Karpas-422 (cell line): ENCODE measurements at places on chromosomes 2 and 18. TPM values are rescaled to one million over a fixed set of nuclear protein-coding genes. Genes with fewer than 3 reads are reported as not detected.

Gene CFAP221
- total RNA-seq = 0.72 TPM in 1 of 2 replicates, not detected in the other

Gene IL36G
- not detected in 2 replicates for total RNA-seq

Gene AFF3
- 84.6 and 99.7 TPM in 2 replicates for total RNA-seq

Gene ERMN
- 5.8 and 8.2 TPM in 2 replicates for total RNA-seq

Gene KCNK3
- not detected in 2 replicates for total RNA-seq

Gene SMIM21
- not detected in 2 replicates for total RNA-seq

Gene VWA3B
- total RNA-seq = not detected in 2 replicates

Gene VPS54
- total RNA-seq = 23.7 and 33.8 TPM in 2 replicates

Gene LAPTM4A
- 11.7 and 37.2 TPM in 2 replicates for total RNA-seq

Gene RSAD2
- 2.7 and 12.4 TPM in 2 replicates for total RNA-seq

Gene DCC
- total RNA-seq = not detected in 2 replicates

DNA sequence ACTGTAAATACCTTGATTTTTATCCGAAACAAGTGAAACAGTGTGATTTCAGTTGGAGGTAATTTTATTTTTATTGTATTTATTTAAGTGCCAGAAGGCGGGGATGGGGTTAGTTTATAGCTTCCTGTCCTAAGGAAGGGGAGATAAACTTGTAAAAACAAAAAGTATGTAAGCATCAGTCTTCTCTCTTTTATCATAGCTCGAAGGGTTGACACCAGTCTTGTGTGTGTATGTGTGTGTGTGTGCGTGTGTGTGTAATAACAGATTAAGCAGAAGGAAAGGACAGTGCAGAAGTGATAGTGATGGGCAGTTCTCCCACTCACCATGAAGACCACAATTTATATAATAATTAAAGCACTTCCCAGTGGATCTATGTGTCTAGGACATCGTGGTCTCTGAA, 793.3 kb downstream of the PLCL1 start:
- DNase-seq = no peak

- no peak for DNase-seq
Observed at GRCh38 chr2:168978461-168978861, 52.7 kb downstream of the ABCB11 start.

DNA sequence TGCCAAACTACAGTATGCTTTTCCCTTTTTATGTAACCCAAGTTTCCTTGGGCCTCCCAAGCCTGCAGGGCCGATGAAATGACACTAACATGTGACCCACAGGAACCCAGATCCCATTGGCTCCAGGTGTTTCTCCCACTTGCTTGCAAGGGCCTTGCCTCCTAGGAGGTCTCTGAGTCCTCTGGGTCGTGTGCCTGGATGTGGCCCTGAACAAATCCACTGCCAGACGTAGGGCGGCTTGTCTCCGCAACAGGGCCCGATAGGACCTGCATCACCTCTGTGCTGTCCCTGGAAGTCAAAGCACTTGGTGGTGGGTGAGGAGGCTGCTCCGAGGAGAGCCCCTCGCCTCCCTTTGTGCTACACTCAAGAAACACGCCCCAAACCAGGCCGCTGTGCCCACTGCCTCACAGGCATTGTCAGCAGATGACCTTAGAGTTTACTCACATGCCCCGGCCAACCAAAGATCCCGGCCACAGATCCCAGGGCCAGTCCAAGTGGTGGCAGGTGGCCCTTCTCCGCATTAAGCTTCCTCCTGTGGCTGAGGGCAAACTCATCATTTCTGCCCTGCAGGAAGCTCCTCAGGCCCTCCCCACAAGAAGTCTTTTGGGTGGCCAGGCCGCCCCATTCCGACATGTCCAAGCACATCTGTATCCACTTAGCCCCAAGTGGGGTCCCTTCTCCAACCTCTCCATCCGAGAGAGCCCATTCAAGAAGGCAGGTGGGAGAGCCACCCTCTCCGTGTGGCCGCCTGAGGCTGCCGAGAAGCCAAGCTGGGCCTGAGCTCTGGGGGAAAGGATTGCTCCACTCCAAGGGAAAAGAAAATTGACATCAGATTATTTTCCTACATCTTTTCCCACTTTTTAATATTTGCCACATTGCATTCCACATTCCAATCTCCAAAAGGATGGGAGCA, 76.7 kb downstream of the GFPT1 start:
- DNase-seq = no peak

- no peak for DNase-seq
Observed at GRCh38 chr2:136443661-136444060, 321.7 kb upstream of the THSD7B start.

DNA sequence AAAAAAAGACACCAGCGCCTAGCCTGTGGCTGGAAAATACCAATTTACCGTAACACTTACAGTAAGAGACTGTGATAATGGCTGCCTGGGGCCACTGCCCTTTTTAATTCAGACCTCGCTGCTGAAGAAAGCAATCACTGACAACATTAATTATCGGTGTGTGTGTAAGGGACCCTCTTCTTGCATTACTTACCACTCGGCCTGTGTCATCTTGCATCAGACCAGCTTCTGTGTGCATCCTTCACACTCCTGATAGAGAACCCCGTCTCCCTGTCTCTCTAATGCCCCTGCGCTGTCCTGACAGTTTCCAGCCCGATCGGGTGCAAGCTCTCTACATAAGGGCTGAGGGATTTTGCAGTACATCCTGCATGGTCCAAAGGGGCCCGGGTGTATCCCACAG, 124.4 kb downstream of the ZNF516 start:
- DNase-seq = no peak

DNA sequence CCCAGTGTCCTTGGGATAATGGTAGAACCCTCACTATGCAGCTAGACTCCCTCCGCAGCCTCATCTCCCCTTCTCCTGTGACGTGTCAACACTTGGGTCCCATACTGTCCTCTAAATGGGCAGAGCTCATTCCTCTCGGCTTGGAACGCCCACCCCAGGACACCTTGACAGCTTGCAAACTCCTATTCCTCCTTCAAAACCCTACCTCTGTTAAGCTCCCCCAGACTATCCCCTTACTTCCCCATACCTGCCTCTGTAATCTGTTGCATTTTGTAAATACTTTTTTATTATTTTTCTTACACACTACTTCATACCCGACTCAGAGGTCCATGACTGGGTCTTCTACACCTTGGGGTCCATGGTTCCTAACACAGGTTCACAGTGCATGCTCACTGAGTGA, 28.0 kb downstream of the STEAP3 start:
- no peak for DNase-seq

GRCh38 chr2:127562936-127563335, 27.5 kb downstream of the MYO7B start:
- DNase-seq = no peak

DNA sequence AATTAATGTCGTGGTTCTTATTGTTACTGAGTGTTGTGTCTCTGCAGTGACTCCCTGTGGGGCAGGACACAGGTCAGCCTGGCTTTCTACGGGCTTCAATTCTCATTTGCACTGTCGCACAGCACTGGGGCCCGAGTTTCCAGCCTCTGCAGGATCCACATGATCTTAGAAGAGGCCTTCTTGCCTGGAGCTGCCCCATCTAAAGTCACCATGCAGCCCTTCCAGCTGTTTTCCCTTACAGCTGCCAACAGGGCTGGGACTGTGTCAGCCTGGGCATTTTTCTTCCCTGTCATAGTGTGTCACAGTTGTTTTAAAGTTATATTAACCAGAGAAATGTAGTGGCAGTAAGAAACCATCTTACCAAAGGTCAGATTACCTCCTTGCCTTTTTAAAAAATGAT, 27.0 kb downstream of the FHL2 start:
- DNase-seq = no peak

GRCh38 chr2:52345082-52345481, 1313.2 kb upstream of the NRXN1 start:
- DNase-seq = no peak

GRCh38 chr2:46568212-46569009, 89.0 kb downstream of the TMEM247 start:
- no peak for DNase-seq

GRCh38 chr2:64819774-64820688, 166.3 kb upstream of the SERTAD2 start:
- peak; percentile 91 for DNase-seq

DNA sequence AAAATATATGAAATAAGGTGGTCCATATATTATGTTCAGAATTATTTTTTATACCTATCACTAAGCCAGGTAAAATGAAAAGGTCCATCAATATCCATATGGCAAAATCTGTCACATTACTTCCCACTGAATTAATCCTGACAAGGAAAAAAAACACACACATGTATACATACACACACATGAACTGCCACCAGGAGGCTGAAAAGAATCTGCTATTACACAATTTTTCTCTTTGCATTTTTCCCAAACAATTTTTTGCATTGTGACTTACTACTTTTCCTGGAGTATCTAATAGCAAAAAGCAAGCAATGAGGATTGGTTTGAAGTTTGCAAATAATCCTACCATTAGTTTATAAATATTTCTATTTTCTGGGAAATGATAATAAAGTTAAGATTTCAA, 128.2 kb upstream of the CD226 start:
- no peak for DNase-seq

DNA sequence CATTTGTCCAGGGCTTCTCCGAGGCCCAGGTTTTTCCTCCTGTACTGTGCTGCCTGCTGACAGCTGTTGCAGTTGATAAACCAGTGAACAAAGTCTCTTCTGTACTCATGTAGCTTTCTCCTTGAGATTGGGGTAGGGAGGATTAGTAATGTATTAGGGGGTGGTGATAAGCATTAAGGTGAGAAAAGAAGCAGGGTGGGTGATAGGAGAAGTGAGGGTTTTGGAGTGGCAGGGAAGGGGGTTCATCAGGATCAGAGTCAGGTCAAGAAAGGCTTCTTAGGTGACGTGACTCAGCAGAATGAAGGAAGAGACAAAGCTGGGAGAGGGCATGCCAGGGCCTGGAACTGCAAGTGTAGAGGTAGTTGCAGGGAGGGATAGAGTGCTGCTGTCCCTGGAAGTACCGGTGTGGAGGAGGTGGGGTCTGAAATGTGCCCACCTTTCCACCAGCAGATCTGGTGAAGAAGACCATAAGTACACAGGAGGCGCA, 48.7 kb downstream of the PKP4 start:
- no peak for DNase-seq

GRCh38 chr18:1412655-1413322, 508.1 kb downstream of the ADCYAP1 start:
- DNase-seq = no peak

DNA sequence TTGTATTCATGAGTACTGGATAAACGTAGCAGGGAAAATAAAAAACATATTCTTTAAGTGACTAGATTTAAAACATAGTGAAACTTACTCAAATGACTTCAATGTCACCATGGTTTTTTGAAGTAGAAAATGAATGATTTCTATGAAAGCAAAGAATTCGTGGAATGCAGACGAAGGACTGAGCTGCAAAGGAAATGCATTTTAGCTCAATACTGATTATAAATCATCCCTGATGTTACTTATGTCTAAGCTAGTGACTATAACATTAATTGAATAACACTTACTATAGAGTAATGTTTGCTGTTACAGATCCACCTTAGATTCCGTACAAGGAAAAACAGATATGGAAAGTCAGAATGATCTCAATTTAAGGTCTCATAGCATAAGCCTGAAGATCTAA, 1257.7 kb upstream of the CDH2 start:
- DNase-seq = no peak

GRCh38 chr2:119304847-119305246, 61.8 kb downstream of the C2orf76 start:
- DNase-seq = no peak

DNA sequence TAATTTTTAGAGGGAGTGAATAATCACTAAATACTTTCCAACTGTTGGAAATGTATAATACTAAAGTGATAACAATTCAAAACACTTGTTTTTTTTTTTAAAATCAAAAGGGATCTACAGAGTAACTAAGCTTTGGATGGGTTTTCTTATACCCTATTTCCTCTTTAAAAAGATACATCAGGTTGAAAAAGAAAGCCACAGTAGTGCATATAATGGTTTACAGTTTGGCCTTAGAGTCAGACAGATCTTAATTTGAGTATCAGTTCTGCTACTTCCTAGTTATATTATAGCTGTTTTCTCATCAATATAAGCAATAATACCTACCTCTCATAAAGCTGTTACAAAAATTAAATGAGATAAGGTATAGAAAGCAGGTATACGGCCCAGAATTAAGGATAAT, 28.5 kb downstream of the PSME4 start:
- DNase-seq = no peak

DNA sequence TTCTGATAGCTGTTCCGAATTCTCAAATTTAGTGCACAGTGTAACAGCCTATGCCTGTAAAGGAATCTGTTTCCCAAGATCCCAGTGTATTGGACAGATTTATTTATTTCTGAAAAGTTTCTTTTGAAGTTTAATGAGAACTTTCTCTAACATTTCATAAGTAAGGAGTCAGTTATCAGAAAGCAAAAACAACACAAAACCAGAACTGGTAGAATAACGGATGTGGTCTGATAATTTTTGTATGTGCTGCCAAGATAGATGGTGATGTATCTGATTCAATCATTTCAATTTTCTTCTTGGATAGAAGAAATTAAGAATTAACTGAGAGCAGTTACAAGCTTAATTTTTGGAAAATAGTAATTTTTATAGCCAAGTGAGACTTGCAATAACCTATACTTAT, 374.3 kb downstream of the SOCS6 start:
- no peak for DNase-seq
